Stimulated activated CD4-positive, alpha-beta T cell treated with anti-CD3 and anti-CD28 coated beads, Interleukin-4, amount 100 ng/mL, for 4 hours (primary cell): ENCODE measurements at places on chromosomes 4 and X.
A peak's percentile ranks its signal among the peaks of the same experiment; 100 is the strongest.

DNA sequence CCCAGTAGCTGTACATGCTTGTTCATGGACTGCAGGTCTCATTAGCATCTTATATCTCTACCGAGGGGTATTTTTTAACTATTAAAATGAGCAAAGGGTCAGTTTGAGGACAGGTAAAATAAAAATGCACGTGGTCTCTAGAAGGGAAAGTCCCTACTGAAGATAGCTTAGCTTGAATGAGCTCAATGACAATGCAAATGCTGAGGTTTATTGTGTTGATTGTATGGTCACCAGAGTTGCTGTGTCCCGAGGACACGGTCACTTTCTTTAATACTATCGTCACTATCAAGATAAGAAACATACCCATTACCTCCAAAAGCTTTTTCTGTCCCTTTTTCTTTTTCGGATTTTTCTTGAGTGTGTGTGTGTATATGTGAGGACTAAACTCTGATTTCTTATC, 250.5 kb upstream of the PRKX start:
- no peak for DNase-seq

DNA sequence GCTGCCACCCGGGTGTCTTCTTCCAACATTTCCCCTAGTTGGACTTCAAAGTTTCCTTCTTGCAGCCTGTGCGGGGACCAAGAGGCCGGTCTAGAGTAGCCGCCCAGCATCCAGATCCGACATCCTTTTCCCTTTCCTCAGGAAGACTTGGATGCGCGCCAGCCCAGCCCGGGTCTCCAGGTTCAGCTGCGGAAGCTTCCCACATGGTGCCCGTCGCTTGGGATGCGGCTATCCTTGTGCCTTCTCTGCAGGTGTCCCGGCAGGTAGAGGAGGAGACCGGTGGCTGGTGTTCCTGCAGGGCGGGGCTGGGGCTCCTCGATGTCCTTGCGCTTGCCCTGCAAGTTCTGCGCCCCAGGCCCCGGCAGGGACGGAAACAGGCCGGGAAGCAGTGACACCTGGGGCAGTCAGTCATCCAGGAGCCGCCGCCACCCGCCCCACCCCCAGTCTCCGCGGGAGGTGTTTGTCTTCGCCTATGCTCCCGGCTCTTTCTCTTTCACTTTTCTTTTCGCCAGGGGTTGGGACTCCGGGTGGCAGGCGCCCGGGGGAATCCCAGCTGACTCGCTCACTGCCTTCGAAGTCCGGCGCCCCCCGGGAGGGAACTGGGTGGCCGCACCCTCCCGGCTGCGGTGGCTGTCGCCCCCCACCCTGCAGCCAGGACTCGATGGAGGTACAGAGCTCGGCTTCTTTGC, at the start of gene IL15:
TSS of gene IL15 (plus strand) at position 502 of the 689 bp plus-strand sequence. CDS start 82,882 bp downstream, outside the sequence.
- DNase-seq: peak; percentile 69

GRCh38 chrX:135114392-135114791, 5.9 kb downstream of the ETDB start:
- no peak for DNase-seq

DNA sequence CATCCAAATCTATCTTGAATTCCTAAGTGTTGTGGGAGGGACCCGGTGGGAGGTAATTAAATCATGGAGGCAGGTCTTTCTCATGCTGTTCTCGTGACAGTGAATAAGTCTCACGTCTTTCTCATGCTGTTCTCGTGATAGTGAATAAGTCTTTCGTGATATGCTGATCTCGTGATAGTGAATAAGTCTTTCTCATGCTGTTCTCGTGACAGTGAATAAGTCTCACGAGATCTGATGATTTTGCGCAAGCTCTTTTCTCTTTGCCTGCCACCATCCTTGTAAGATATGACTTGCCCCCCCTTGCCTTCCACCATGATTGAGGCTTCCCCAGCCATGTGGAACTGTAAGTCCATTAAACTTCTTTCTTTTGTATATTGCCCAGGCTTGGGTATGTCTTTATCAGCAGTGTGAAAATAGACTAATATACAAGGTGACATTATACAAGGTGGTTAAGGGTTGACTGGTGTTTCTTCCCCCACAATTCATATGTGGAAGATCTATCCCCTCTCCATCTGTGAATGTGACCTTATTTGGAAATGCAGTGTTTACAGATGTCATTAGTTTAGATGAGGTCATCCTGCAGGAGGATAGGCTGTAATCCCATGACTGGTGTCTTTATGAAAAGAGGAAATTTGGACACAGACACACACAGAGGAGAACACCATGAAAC, 27.6 kb downstream of the ARSD start:
- no peak for DNase-seq

GRCh38 chrX:129686422-129686948, 31.7 kb upstream of the APLN start:
- DNase-seq: no peak

- DNase-seq: no peak
Observed at GRCh38 chrX:106874075-106874474, 29.1 kb downstream of the RIPPLY1 start.

GRCh38 chrX:7027071-7027470, 120.4 kb upstream of the STS start:
- no peak for DNase-seq

DNA sequence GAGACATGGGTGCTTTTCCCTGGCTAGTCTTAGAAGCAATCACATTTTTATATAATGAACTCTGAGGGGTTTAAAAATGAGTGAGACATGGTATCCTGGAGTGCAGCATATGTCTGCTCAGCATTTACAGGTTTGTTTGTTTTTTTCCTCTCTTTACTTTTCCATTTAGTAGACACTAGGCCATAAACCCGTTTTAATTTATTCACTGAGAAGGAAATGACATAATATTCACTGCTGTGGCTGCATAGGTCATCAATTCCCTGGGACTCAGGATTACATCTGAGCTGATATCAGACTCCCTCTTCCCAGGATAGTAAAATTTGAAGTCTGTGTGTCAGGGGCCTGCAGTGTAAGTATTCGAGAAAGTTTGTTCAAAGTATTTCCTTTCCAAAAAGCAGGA, 178.9 kb upstream of the SPRY1 start:
- no peak for DNase-seq

DNA sequence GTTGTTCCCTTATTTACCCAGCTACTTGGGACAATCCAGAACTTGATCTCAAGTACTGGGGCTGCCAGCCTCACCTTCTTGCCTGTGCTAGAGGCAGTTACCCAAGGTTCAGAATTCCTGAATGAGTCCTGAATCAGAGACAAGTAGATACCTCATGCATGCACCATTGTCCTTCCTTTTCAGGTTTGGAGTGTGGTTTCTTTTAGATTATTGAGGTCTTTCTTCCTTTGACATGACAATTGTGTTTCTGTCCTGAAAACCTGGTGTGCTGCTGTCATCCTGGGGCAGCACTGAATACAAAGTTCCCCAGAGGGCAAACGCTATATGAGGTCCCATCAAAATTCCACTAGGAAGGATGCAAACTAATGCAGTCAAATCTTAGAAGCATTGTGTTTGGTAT, 3.5 kb downstream of the CXCL2 start:
- no peak for DNase-seq

DNA sequence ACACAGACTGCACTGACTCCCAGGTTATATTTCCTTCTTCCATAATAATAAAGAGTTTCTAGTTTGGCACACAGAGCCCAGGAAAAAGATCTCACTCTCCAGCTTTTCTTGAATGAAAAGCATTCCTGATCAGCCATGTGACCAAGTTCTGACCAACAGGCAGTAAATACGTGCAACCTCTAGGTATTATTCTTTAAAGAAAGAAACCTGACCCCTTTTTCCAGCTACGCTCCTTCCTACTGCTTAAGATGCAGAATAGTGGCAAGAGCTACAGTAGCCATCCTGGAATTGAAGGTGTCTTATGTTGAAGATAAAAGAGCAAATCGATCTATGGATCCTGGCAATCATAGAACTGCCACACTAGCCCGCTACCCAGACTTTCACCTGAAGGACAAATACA, 76.7 kb downstream of the LRBA start:
- DNase-seq: no peak

DNA sequence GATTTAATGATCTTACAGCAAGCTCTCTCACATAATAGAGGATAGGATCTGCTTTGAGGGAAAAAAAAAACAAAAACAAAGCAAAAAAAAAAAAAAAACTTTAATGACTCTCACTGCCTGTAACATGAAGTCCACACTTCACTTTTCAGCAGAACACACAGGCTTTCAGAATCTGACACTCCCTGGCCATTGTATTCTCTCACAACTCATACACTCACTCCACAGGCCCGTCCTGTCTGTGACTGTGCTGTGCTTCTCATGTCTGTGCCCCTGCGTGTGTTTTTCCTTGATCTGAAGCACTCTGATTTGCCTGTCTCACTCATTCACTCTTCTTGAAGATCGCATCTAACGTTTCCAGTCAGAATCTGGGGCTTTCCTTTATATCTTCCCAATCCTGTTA, 460.8 kb downstream of the TMA16 start:
- no peak for DNase-seq

DNA sequence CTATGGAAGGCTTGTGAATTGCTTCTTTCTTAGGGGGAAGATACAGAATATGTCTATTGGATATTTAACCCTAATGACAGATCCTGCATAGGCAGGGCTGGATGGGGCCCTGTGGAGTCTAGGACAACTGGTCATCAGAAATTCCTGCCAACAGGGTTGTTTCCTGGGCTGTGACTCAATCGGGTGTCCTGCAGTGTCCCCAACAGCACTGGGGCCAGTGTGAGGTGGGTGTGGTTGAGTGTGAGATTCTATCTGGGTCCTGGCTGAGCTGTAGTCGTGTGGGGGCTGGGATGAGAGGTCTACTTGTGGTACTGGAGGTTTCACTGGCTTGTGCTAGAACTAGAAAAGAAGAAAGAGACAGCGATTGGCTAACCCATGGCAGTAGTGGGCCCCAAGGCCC, 87.3 kb upstream of the WDR1 start:
- no peak for DNase-seq

DNA sequence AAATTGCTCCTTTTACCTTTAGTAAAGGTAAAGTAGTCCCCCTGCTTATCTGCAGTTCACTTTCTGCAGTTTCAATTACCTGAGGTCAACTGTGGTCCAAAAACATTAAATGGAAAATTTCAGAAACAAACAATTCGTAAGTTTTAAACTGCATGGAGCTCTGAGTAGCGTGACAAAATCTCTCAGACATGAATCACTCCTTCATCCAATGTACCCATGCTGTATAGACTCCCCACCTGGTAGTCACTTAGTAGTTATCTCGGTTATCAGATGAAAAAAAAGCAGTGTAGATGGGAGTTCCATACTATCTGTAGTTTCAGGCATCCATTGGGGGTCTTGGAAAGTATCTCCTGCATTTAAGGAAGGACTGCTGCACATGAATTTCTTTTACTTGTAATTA, 7.7 kb downstream of the UNC5C start:
- no peak for DNase-seq

DNA sequence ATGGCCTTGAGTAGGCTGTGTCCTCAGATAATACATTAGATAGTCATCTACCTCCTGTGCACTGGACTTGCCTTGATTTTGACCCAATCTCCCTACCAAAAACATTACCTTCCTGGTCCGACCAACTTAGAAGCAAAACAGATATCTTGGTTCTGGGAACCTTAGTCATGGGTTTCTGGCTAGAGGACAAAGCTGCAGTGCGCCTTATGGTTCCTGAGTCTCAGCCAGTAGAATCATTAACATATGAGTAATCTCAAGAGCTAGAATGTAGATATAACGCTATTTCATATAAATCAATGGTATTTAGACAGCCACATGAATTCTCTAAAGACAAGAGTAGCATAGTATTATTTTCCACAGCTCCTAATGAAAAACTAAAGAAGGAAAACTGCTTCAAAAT, 83.1 kb downstream of the GRIA3 start:
- no peak for DNase-seq

DNA sequence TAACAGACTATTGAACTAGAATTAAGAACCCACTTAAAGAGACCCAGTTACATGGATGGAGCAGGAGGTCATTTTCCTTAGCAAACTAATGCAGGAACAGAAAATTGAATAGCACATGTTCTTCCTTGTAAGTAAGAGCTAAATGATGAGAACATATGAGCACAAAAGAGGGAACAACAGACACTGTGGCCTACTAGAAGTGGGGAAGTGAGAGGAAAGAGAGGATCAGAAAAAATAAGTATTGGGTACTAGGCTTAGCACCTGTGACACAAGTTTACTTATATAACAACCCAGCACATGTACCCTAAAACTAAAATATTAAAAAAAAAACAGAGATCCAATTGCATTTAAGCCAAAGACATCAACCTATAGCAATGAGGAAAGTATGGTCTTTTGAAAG, 26.2 kb downstream of the ARAP2 start:
- DNase-seq: no peak

DNA sequence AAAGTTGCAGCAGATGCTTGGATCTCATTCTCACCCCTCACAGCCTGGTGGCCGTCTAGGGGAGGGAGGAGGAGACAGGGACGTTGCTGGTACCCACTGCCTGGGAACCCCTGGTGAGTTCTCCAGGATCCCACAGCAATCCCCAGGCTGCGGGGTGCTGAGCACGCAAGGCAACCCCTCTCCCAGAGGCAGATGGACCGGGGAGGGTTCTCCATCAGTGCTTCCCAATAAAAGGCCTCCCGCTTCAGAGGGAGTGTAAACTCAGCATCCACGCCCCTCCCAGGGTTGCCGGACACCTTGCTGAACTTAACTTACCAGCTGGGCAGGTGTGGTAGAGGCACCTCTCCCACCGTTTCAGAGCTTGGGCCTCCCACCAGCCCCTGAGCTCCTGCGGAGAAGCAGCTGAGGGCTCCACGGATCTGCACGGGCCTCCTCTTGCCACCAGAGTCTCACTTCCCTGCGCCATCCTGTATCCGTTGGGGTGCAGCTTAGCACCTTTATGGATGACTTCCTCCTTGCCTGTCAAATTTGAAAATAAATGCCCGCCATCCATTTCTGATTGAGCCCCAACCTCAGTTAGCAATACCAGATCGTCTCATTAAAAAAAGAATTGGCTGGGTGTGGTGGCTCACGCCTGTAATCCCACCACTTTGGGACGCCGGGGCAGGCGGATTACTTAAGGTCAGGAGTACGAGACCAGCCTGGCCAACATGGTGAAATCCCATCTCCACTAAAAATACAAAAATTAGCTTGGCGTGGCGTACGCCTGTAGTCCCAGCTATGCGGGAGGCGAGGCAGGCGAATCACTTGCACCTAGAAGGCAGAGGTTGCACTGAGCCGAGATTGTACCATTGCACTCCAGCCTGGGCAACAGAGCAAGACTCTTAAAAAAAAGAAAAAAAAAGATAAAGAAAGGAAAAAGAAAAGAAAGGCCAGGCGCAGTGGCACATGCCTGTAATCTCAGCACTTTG, 14.8 kb upstream of the TBC1D14 start:
- no peak for DNase-seq

DNA sequence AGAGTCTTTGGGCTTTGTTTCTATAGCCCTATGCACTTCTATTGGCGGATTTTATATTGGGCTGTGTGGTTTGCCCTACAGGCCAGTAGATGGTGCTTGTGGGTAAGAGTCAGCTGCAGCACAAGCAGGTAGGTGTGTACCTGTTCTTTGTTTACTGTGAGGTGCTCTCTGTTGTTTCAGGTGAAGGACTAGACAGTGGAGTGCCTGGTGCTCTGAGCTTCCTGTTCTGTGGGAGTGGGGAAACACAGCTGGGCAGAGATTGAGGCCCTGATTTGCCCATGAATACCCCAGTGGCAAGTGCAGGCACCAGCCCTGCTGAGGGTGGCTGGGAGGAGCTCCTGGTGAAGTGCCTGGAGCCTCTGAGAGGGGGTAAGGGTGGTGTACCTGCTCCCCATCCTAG, 26.3 kb upstream of the UCP1 start:
- no peak for DNase-seq

- no peak for DNase-seq
Observed at GRCh38 chr4:113094802-113095201, 45.3 kb downstream of the ANK2 start.

GRCh38 chr4:123415977-123416376, 19.4 kb downstream of the SPRY1 start:
- peak; percentile 69 for DNase-seq

GRCh38 chrX:24493740-24494581, 28.9 kb downstream of the PDK3 start:
- DNase-seq: no peak
